CD4-positive, alpha-beta T cell treated with Interleukin-15 for 4 hours (primary cell): ENCODE measurements at places on chromosomes 5 and 9.

GRCh38 chr9:1070692-1071091 lies 20.5 kb downstream of the DMRT2 start:
- no peak for DNase-seq

DNA sequence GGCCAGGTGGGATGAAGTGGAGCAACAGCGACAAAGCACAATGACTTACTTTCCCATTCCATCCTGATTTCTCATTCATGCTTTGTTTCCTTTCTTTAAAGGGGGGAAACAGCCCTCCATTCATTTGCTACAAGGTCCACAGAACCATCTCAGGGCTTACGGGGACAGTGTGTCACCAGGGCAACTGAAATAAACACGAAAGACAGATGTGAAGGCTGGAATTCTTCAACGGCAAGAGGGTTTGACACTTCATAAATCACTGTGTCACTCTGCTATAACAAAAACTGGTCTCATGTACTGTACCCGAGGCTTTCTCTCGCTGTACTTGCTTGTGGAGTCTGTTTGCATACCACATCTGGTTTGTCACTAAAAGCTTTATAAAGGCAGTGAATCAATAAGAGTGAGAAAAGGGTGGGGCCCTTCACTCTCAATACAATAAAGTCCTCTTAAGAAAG lies 150.8 kb downstream of the EFNA5 start:
- DNase-seq: peak; percentile 45

- no peak for DNase-seq
Measured at GRCh38 chr9:89446961-89447310, 51.0 kb downstream of the SEMA4D start.

- DNase-seq: peak; percentile 100
Measured at GRCh38 chr9:121201738-121202533, at the start of gene RAB14. Gene RAB14, minus strand, starts transcription at chr9:121201869. Its CDS starts 8,457 bp downstream, at chr9:121193412.

- DNase-seq: no peak
Measured at GRCh38 chr5:66596636-66597182, 516 bp downstream of the MAST4 start.

DNA sequence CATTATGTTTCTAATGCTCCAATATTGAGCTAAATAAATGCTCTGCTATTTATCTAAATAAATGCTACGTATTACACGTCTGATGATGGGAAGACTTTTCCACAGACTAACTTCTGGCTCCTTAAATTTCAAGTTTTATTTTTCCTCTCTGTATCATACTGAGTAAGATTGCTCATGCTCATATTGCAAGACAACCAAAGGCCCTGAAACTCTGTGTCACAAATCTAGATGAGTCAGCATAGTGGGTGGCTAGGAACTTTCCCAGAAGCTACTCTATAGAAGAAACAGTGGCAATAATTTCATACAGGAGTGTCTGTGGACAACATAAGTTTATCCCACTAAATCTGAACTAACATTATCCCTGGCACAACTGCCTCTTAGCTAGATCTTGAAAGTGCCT lies 53.0 kb upstream of the RFX3 start:
- no peak for DNase-seq

GRCh38 chr5:101751105-101751504 lies 545.0 kb downstream of the SLCO4C1 start:
- no peak for DNase-seq

GRCh38 chr9:6008169-6008979 lies 7.0 kb downstream of the RANBP6 start:
- DNase-seq: peak; percentile 96

DNA sequence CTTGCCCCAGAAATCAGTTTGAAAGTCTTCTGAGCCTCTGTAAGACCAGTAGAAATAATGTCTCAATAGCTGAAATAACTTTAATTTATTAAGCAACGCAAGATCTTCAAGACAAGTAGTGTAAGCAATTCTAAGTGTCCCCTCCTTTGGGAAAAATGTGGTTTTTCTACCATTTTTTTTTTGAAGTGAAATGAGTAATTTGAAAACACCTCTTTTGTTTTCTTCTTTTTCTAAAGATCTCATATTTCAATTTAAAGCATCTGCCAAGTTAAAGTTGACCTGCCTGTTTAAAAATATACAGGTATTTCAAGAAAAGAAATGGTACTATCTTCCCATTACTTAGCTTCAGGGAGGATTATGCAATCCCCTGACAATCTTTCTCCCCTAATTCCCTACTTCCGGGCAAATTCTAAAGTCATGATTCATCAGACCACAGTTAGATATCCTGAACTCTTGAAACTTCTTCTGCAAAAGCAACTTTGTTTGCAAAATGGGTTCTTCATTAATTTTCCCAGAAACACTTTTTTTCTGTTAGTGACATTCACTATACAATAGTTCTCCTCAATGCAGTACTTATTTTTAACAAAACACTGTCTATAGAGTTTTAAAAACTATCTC lies 7.8 kb upstream of the ANXA1 start:
- no peak for DNase-seq

GRCh38 chr5:88785746-88786565 lies 97.0 kb downstream of the MEF2C start:
- no peak for DNase-seq

DNA sequence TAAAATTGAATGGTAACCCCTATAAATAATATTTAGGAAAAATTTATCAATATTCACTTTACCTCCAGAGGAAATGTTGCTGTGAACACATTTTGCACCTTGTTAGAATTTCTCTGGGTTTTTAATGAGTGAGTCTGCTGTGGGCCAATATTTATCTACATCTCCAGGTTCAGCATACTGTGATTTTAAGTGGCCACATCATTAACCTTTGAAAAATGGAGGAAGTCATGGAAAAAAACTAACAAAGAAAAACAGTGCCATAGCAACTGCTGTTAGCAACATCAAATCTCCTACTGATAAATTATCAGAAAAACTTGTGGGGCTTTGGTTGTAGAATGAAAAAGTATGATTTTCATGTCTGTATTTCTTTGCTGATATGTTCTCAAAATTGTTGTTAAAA lies 55.0 kb downstream of the CD180 start:
- DNase-seq: no peak

DNA sequence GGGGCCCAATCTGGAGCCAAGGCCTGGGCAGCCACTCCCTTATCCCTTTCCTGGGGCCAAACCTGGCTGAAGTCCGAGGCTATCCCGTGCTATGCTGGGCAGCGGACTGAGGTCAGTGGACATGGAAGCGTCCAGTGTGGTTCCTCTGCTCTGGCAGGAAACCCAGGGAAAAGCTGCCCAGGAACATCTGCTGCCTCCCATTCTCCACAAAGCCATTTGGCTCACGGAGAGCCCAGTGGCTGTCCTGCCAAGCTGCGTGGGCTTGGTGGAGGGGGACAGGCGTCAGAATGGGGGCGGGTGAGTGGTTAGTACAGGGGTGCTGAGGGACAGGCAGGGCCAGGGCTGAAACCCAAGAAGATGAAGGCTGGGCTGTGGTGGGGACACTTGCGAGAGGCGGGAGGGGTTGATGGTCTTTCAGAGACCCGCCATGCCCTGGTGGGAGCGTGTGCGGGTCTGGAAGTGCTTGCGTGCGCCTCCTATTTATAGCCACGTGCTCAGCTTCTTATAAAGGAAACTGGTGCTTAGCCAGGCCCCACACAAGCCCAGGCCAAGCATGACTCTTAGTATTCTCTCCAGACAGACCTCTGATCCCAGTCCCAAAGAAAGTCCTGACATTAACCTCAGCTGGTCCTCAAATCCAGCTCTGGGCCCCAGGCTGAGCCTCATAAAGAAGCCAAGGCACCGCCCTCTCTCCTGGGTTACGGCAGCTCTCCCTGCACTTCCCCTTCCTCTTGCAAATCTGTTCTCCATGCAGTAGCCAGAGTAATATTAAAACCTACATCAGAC lies 9.4 kb upstream of the SLC6A7 start:
- DNase-seq: no peak

DNA sequence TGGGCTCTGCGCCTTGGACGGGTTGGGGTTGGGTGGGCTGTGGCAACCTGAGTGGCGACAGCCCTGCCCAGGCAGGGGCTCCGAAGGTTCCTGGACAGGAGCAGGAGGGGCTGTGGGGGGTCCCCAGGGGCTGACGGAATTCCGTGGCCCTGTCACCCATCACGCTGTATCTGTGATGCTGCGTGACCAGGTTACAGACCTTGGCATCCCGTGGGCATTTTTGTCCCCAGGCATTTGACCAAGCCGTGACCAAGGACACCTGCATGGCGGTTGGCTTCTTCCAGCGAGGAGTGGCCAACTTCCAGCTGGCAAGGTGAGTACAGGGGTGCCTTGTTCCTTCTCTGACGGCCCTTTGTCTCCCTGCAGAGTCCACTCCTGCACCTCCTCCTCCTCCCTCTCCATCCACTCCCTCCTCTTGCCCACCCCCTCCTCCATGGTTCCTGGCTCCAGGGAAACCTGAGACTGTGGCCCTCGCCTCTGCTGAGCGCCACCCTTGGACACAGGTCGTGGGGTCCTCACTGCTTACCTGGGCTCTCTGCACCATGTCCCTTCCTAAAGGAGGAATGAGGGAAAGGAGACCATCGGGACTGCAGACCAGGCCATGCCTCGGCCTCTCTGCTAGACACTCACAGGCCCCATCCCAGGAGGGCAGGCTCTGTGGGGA lies 3.0 kb downstream of the NOXA1 start:
- DNase-seq: no peak

GRCh38 chr9:122008559-122008958 lies 84.5 kb downstream of the TTLL11 start:
- no peak for DNase-seq

- DNase-seq: no peak
Measured at GRCh38 chr5:109516390-109516789, 106.6 kb upstream of the PJA2 start.

DNA sequence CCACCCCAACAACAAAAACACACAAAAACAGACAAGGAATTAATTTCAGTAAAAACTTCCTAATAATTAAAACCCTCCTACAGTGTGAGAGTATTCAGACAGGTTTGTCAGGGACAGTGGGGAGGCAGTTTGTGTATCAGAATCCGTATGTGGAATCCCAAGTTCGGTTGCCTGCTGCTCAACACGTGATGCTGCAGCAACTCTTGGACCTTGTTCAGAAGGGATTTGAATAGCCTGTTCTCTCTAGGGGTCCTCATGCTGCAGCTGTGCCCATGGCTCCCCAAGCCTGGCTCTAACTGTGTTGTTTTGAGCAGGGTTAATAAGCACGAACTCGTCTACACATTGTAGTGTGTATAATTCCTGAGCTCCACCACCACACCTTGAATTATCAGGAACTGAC lies 28.7 kb downstream of the TLE4 start:
- no peak for DNase-seq

- DNase-seq: peak; percentile 88
Measured at GRCh38 chr9:73151653-73152542, at the start of gene ANXA1. Gene ANXA1, plus strand, starts transcription at chr9:73151865. Its CDS starts 6,671 bp downstream, at chr9:73158536.

DNA sequence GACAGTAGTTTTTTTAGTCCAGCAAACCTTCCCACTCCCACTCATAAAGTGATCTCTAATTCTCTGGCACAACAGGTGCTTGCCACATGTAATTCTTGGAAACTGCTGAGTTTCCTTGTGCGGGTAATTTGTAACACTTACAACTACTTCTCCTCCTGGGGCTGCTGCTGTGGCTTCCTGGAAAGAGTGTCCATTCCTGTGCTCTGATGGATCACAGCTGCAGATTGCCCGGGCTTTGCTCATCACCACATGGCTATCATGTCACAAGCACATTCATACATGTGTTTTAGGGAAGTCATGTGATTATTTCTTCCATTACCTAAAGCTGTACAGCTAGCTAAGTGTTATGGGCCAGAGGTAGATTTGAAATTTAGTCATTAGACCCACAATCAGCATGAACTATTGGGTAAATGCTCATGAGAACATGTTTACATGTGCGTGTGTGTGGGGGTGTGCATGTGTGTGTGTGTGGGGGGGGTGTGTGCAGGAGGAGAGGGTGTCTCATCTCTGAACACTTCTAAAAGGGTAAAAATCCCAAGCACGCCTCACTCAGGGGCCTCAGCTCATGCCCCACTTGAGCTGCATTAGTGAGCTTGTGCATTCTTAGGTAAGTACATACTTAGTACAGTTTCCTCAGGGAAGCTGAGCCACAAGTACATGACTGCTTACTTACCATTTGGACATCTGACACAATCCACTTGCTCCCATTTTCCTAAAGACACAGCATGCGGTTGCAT lies 118.1 kb upstream of the CCDC112 start:
- no peak for DNase-seq

- DNase-seq: no peak
Measured at GRCh38 chr5:1103505-1104326, 8.1 kb downstream of the SLC12A7 start.

GRCh38 chr5:159412284-159413046 lies 82.2 kb upstream of the IL12B start:
- DNase-seq: peak; percentile 70

GRCh38 chr5:67878933-67879332 lies 336.6 kb upstream of the PIK3R1 start:
- DNase-seq: no peak

DNA sequence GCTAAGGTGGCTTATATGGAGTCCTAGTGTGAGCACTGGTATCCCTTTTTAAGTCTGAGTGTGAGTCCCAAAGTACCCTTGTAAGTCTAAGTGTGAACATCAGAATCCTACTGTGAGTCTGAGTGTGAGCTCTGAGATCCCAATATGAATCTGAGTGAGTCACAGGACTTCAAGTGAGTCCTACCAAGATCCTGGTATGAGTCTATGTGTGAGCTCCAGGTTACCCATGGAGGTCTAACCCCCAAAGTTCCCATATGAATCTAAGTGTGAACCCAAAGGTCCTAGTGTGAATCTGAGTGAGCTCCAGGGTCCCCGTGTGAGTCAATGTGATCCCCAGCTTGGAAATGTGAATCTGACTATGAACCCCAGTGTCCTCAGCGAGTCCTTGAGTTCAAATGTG lies 2.3 kb downstream of the CNTFR start:
- no peak for DNase-seq

DNA sequence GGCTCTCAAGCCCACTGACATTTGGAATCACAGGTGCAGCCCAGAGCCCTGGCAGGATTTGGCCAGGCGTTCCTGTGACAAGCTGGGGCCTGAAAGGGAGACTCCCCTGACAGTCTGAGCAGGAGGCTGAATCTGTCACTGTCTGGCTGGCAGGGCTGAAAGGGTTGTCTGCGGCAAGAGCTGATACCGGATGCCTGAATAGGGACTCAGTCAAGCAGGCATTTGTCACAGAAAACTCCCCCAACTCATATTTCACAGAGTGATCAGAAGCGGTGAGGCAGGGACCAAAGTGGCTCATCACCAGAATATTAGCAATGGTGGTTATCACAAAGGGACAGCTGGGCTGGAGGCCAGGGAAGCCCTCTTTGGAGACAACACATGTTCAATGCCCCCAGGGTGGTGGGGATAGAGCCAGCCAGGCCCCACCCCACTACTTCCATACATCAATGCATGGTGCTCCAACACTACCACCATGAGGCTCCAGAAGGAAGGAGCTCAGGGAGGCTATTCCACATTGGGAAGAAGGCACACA lies 295.5 kb downstream of the DTWD2 start:
- no peak for DNase-seq

GRCh38 chr9:97470076-97470475 lies 31.4 kb upstream of the TMOD1 start:
- no peak for DNase-seq

- no peak for DNase-seq
Measured at GRCh38 chr9:136856079-136856476, 3.9 kb downstream of the MAMDC4 start.

GRCh38 chr5:41156739-41157138 lies 56.6 kb downstream of the C6 start:
- DNase-seq: no peak

- no peak for DNase-seq
Measured at GRCh38 chr5:81513473-81513872, 119.5 kb upstream of the ACOT12 start.

- DNase-seq: no peak
Measured at GRCh38 chr5:172493906-172494305, 39.6 kb upstream of the SH3PXD2B start.
